ENCODE measurements at places on chromosomes 4 and X.

DNA sequence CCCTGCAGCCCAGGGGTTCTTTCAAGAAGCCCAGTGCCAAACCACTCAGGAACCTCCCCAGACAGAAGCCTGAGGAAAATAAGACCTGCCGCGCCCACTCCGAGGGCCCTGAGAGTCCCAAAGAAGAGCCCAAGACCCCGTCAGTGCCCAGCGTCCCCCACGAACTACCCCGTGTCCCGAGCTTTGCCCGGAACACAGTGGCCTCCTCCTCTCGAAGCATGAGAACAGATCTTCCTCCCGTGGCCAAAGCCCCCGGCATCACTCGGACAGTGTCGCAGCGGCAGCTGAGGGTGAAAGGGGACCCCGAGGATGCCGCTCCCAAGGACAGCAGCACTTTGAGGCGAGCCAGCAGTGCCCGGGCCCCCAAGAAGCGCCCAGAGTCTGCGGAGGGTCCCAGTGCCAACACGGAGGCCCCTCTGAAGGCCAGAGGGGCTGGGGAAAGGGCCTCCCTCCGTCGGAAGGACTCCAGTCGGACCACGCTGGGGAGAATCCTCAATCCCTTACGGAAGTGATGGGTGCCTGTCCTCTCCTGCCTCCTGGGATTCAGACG, 40.2 kb downstream of the FHDC1 start:
- no peak for DNase-seq

GRCh38 chr4:83490876-83491450, 6.1 kb upstream of the ABRAXAS1 start:
- DNase-seq: no peak

DNA sequence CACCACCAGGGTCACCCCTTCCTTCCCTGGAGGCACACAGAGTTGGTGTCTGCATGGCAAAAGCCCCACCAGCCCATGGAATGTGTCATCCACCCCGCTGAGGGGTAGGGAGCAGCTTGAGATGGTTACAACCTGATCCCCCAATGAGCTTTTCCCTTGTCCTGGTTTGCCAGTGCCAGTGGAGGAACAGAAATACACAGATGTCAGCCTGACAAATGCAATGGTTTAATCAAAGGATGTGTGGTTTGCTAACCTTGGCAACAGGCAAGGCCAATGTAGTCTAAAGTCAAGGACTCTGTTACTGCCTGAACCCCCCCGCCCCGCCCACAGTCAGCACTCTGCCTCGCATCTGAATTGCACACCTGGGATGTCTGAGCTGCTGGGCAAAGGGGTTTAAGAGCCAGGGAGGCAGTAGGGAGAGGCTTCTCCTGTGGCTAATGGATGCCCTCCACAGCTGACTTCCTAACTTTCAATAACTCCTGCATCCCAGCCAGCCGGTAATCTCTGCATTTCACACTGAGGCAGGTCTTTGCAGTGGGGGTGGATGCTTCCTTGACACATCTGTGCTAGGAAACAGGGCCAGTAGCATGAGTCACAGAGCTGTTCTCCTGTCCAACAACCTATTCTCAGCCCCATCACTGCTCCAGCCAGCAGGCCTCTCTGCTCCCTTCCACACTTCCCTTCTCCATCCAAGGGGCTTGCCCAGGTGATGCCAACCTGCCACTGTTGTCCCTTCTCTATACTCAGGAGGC, 137.5 kb downstream of the AMMECR1 start:
- no peak for DNase-seq

DNA sequence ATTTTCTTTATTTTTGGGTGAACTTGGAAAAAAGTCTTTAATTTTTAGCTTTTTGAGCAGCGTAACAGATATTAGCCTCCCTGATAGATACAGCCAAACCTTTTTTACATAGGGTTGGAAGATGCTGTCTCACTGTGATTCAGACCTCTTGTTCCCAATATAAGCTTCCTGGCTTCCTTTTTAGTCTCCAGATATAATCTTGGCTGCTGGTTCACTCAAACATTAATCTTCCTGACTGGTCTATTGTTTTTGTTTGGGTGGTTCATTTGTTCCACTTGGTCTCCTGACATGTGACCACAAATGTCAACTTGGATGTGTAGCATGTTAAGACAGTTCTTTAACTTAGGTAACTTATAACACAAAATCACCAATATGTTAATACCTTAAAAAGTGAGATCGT, 23.0 kb downstream of the RPA4 start:
- DNase-seq: no peak

- DNase-seq: no peak
These were observed 161.2 kb upstream of the WDFY3 start for GRCh38 chr4:85127653-85128052.

DNA sequence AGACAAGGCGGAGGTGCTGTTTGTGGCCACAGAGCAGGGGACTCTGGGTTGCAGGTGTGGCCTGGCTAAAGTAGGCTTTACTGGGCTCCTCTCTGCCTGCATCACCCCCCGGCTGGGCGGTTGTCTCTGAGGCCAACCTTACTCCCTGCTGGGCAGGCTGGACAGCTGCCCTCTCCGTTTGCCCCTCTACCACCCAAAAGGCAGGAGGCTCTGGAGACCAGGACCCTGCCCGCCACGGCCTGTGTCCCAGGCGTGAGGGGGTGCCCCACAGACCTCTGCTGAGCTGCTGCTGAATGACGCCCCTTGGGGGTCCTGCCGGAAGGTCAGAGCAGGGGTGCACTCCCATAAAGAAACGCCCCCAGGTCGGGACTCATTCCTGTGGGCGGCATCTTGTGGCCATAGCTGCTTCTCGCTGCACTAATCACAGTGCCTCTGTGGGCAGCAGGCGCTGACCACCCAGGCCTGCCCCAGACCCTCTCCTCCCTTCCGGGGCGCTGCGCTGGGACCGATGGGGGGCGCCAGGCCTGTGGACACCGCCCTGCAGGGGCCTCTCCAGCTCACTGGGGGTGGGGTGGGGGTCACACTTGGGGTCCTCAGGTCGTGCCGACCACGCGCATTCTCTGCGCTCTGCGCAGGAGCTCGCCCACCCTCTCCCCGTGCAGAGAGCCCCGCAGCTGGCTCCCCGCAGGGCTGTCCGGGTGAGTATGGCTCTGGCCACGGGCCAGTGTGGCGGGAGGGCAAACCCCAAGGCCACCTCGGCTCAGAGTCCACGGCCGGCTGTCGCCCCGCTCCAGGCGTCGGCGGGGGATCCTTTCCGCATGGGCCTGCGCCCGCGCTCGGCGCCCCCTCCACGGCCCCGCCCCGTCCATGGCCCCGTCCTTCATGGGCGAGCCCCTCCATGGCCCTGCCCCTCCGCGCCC, 920 bp downstream of the HTT-AS start:
- DNase-seq: no peak

DNA sequence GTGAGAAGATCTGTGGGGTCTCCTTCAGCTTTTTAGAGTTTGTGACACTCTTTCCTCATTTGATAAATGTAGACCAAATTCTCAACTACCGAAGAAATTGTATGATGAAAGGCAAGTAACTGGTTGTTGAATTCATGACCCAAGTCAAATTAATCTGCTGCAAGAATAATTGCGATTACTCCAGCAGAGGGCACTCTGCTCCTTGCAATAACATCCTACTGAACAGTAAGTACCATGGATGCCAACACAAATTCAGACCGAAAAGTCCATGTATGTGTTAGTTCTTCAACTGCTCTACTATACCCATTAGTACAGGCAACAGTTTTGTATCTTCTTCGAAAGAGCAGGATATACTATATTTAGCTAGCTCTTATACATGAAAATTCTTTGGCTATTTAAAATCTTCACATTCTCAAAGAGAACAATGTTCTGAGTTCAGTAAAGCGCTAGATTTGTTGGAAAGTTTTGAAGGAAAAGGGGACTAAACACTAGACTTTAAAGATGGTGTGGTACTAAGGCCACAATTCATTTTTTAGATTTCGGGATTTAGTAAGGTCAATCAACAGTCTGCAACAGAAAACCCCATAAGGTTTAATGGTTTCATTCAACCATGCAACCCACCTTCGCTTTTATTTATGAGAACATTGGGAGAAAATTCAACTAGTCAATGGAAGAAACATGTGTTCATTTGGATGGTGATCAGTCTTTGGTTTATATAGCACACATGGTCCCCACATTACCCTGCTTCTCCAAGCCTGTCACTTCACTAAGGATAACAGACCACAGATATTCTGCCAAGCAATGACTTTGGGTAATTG, 105.4 kb upstream of the TBC1D9 start:
- DNase-seq: no peak

GRCh38 chr4:123042095-123042494, 119.7 kb upstream of the NUDT6 start:
- no peak for DNase-seq

GRCh38 chrX:53268173-53268572, 13.2 kb downstream of the IQSEC2 start:
- DNase-seq: no peak

- DNase-seq: no peak
These were observed 29.8 kb downstream of the SLC9A6 start for GRCh38 chrX:136015016-136015415.

- no peak for DNase-seq
These were observed 14.0 kb upstream of the FGF5 start for GRCh38 chr4:80252427-80252826.

- DNase-seq: no peak
These were observed 292.5 kb upstream of the DCAF8L1 start for GRCh38 chrX:28273736-28274135.

DNA sequence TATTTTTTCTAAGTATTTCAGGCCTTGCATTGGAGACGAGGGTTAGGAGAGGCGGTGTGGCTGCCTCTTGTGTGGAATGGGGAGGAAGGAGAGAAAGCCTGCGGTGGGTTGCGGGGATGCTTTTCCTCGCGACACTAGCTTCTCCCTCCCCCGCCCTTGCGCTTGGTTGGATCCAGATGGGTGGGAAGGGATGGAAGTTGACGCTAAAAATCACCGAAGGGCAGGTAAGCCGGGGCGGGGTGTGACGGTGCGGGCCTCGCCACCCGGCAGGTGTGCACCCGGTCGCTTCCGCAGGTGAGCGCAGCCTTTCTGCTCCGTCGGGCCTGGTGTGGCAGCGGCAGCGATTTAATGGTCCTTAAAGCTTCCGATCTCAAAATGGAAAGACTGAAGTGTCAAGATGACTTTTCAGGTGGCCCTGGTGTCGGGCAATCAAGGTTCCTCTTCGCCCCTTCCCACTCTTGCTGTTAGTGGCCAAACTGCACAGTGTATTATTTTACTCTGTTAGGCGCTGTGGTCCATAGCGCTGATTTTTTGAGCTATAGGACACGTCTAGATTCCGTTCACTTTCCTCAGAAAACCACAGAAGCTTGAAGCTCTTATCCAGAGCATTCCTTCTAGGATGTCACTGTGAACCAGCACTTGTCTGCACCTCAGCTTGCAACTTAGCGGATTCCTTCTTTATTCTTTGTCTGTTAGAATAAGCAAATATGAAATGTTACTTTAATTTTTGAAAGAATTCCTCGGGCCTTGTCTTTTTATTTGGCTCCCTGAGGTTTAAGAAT, 765 bp downstream of the ENOPH1 start:
- DNase-seq: no peak

DNA sequence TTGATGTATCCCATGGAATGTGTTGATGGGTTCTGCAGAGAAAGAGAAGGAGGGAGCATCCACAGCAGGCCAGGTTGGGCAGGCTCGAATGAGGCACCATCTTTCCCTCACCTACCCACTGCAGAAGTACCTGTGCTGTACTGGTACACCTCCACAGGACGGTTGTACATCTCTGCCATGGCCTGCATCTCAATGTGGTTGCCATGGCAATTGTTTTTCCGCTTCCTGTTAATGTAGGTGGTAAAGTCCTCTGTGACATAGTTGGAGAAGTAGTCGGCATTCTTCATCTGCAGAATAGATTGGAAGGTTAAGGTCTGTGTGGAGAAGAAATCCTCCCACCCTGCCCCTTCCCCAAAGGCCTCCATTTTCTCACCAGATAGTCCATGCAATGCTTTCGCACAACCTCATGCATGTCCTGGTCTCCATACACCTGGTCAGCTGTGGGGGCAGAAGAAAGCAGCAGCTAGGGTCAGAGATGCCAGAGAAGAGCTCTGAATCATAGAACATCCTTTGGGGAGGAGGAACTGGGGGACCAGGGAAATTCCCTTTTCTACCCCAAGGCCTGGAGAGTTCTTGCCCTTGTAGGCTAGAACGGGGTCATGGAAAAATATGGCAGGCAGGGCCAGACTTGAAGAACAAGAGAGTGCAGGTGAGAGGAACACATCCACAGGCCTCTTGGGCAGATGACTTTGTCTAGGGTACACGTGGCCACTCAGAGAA, 15.9 kb upstream of the PIM2 start:
- DNase-seq: no peak

GRCh38 chr4:95428291-95429070, 120.3 kb downstream of the UNC5C start:
- DNase-seq: no peak

DNA sequence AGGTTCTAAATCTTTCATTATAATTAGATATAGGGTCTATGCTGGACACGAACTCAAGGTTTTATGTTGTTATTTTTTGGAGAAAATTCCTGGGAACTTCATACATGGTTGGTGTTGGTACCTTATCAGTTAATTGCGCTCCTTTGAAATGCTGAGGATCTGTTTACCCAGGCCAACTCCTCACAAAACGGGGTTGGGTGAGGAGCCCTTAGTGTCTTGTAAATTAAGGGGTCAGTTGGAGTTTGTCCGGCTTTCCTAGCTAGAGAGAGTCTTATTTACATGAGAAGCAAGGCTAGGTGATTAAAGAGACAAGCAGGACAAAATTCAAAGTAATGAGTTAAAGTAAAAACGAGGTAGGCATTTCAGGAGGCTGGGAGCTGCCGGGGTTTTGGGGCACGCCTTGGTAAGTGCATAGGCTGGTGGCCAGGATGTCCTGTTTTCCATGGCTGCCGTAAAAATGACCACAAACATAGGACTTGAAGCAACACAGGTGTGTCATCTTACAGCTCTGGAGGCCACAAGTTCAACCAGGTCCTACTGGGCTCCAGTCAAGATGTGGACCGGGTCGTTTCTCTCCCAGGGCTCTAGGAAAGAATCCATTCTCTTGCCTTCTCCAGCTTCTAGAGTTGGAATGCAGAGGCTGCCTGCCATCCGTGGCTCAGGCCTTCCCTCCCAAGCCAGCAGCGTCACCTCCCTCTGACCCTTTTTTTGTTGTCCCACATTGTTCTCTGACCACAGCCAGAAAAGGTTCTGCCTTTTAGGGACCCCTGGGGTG, 19.8 kb downstream of the PSAPL1 start:
- no peak for DNase-seq
